ENCODE measurements at places on chromosomes 1 and 21.

DNA sequence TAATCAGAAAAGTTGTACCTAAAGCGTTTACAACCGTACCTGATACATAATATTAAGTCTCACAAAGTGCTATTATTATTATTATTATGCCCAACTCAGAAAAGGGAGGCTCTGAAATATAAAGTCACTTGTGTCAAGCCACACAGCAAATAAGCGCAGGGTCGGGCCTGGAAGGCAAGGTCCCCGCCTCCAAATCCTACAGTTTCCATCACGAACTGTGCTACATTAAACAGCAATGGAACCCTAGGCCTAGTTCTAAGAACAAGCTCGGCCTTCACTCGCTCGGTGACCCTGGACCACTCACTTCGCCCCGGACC, 549 bp downstream of the PARS2 start:
- DNase-seq: no peak

DNA sequence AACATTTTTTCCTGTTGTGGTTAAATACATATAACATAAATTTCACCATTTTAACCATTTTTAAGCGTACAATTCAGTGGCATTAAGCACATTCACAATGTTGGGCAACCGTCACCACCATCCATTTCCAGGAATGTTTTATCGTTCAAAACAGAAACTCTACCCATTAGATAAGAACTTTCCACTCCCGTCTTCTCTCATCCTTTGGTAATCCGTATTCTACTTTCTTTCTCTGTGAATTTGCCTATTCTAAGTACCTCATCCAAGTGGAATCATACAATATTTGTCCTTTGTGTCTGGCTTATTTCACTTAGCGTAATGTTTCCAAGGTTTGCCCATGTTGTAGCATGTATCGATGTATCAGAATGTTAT, 336.0 kb downstream of the RRAGC start:
- DNase-seq: no peak

- no peak for DNase-seq
Measured at GRCh38 chr1:154971341-154971998, 923 bp upstream of the SHC1 start.

DNA sequence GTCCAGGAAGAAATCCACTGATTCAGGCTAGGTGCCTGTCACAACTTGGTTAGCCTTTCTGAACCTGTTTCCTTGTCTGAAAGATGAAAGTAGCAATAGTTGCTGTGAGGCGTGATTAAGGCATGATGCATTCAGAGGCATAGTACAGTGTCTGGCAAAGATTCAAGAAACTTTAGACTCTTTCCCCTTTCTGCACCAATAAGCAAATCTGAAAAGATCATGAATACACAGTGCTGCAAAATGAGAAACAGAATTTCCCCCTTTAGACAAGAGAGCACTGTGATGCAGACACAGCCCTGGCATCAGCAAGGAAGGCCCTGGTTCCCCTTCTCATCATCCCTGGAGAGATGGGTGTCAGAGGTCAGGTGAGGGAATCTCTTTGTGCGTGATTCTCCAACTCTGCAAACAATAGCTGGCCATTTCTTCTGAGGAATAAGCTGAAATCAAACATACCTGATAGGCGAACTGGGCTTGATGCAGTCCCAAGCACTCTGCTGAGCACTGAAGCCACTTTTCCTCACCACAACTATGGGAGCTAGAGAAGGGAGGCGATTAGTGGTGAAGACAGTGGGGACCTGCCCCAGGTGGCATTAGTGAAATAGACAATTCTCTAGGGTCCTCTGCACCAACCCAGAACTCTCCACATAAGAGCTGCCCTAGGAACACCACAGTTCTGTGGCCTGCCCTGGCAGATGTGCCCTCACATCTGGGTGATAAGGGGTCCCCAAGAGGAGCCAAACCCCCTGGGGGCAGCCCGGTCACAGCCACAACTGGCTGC, 41.7 kb downstream of the ITPKB start:
- DNase-seq: no peak

DNA sequence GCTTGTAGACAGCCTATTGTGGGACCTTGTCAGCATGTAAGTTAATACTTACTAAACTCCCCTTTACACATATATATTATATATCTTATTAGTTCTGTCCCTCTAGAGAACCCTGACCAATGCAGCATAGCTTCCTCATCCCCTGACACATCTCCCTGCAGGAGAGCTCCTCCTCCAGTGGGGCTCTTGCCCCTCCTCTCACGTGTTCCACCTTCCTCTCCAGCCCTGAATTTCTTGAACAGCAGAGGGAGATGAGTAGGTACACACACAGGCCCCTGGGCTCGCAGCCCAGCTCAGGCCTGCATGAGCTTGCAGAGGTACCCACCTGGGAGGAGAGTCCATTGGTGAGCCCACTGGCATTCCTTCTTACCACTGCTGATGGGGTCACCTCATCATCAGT, 27.3 kb upstream of the GOLT1A start:
- no peak for DNase-seq

- DNase-seq: no peak
Measured at GRCh38 chr1:65994223-65994622, 201.5 kb downstream of the PDE4B start.

DNA sequence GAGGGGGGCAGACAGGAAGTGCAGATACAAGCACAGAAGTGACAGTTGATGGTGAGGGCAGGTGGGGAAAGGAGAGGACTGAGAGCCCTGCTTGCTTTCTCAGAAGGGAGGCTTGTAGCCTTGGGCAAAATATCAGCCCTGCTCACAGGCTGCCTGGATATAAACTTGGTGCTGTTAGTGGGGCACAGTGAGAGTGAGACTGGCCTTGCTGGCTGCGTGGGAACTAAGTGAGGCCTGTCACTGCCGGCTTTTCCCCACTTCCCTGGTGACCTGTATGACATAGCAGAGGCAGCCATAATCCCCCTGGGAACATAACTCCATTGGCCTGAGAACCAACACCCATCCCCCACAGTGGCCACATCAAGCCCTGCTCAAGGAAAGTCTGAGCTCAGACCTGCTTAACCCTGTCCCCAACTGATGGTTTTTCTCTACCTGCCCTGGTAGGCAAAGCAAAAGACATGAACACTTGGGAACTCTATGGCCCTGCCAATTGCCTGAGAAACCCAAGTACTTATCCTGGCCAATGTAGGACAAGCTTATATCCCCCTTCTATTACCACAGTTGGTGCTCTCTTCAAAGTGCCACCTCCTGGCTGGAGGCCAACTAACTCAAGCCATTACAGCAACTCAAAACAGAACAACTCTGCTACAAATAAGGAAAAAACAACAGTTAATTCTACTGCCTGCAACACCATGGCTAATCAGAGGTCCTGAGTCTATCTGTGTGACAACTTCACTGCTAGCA, 472.7 kb downstream of the PLPP3 start:
- no peak for DNase-seq

DNA sequence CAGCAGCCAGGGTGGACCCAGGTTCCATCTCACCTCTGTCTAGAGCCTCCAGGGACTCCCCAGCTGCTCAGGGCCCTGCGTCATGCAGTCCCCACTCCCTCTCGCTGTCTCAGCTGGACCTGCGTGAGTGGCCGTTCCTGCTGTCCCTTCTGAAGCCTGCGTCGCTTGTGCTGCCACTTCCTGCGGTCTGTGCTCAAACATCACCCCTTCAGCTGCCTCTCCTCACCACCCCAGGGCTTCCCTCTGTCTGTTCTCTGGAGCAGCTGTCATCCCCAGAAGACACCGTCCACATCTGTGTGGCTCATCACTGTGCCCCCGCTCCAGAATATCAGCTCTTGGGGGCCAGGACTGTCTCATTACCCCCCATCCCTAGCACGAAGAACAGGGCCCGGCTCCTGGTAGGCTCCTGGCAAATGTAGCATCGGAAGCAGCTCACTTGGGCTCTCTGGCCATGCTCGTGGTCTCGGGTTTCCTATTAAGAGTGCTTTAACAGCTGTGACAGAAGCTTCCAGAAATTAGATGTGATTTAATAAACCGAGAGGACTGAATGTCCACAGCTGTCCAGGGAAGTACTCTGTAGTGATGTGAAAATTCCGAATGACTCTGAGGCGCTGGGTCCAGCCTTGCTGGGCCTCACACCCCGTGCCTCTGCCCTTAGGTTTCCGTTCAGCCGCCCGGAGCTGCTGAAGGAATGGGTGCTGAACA, 3.3 kb downstream of the THAP3 start:
- no peak for DNase-seq

- no peak for DNase-seq
Measured at GRCh38 chr1:27574871-27575831, 28.8 kb downstream of the AHDC1 start.

GRCh38 chr21:35603494-35603893, 456.8 kb downstream of the SETD4 start:
- no peak for DNase-seq

- no peak for DNase-seq
Measured at GRCh38 chr1:93842750-93843500, 36.1 kb downstream of the DNTTIP2 start.

- no peak for DNase-seq
Measured at GRCh38 chr1:155900161-155900560, 11.0 kb downstream of the RIT1 start.

GRCh38 chr1:241451956-241452355, 67.6 kb downstream of the FH start:
- DNase-seq: no peak

GRCh38 chr1:234125283-234125682, 220.8 kb downstream of the SLC35F3 start:
- DNase-seq: no peak

DNA sequence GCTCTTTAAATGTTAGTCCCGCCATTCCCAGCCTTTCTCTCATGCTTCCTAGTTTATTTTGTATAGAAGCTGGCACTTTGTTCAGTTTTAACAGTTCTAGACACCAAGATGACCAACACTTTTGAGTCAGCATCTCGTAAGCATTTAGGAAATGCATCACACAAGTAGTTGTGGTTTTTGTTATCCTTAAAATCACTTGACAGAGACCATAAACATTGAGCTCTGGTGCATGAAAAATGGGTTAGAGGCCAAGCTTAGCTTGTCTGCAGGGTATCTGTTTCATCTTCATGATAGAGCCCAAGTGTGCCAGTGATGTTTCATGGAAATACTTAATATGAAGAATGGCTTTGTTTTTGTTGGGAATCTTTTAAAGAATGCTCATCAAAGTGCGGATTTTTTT, 159.7 kb downstream of the DISP1 start:
- DNase-seq: peak; percentile 37

- DNase-seq: no peak
Measured at GRCh38 chr1:43331688-43332087, 5.9 kb upstream of the MPL start.

DNA sequence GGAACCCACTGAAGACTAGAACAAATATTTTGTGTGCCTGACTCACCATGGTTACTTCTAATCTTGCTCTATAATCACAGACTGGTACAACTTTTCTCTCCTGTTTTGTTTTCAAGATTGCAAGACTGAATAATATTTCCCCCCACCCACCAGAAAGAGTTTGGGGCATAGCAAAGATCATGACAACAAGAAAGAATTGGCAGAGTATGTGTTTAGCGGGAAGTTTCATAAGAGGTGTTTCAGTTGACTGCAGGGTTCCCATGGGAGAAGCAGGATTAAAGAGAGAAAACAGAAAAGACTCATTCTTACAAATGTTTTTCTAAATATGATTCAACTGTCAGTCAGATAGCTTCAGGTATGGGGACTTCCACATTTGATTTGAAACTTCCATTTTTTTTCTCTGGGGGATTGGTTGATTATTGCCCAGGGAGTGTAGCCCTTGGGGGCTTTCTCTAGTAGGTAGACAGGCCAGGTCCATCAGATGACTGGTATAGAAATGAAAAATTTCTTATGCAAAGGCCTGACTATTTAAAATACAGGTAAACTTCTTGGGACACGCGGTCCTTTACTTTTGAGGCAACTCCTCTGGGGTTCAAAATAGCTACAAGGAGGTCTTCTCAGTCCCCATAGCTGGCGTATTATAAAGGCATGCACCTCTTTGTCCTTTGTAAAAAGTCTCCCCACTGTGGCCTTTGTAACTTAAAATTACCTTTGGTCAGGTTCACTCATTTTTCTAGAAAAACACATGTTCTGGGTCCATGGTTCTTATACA, 13.9 kb downstream of the OR14I1 start:
- DNase-seq: no peak

- DNase-seq: no peak
Measured at GRCh38 chr1:237799762-237800474, 90.8 kb downstream of the ZP4 start.

- DNase-seq: no peak
Measured at GRCh38 chr1:184708084-184708676, 46.5 kb downstream of the EDEM3 start.

GRCh38 chr1:184405094-184405800, 18.4 kb downstream of the C1orf21 start:
- DNase-seq: no peak

- DNase-seq: no peak
Measured at GRCh38 chr1:27623327-27624212, 11.4 kb downstream of the FGR start.

GRCh38 chr1:233627823-233628222, 13.9 kb downstream of the KCNK1 start:
- no peak for DNase-seq

GRCh38 chr1:47765236-47765635, 231.9 kb downstream of the TRABD2B start:
- DNase-seq: no peak

DNA sequence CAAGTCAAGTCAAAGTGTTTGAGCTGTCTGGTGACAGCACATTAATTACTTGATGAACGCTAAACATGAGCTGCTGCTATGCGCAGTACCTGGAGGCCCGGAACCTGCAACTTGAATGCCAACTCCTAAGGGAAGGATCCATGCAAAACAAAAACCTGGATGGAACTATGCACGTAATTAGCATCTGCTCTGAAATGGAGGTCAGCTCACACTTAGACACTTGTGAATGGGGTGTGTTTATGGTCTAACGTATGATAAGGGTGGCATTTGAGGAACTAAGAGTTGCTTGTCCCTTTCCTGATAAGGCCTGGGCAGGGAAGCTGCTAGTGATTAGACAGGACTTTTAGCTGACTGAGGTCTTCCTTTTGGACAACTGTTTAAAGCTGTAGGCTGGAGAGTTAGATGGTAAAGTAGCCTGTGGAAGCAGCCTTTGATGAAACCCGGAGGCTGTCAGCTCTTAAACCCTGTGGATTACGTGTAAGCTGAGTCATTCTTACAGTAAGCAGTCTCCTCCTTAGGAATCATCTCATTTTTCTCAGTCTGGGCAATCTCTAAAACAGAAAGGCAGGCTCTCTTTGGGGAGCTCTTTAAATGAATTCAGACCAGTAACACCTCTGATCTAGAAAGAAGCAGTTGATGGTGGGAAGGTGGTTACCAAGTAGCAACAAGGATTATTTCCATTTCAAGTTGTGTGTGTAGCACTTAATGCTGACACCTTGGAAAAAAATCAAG, 6.8 kb downstream of the TENT5C start:
- no peak for DNase-seq

DNA sequence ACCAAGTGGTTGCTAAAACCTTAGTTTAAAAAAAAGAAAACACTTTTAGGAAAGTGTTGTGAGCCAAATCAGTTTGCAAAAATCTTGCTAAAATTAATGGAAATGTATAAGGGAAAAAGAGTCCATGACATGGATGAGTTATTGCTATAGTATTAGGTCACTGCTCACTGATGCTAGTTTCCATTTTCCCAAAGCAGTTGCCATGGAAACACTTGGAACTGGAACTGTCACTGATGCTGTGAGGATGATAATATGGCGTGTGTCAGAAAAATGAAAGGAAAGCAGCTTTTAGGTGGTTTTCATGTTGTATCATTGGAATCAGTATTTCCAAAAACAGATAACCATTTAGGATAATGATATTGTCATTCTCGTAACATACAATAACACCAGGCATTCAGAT, 104.4 kb downstream of the PHTF1 start:
- DNase-seq: no peak
